Common myeloid progenitor, CD34-positive (primary cell): ENCODE measurements at places on chromosomes 7 and 10.

DNA sequence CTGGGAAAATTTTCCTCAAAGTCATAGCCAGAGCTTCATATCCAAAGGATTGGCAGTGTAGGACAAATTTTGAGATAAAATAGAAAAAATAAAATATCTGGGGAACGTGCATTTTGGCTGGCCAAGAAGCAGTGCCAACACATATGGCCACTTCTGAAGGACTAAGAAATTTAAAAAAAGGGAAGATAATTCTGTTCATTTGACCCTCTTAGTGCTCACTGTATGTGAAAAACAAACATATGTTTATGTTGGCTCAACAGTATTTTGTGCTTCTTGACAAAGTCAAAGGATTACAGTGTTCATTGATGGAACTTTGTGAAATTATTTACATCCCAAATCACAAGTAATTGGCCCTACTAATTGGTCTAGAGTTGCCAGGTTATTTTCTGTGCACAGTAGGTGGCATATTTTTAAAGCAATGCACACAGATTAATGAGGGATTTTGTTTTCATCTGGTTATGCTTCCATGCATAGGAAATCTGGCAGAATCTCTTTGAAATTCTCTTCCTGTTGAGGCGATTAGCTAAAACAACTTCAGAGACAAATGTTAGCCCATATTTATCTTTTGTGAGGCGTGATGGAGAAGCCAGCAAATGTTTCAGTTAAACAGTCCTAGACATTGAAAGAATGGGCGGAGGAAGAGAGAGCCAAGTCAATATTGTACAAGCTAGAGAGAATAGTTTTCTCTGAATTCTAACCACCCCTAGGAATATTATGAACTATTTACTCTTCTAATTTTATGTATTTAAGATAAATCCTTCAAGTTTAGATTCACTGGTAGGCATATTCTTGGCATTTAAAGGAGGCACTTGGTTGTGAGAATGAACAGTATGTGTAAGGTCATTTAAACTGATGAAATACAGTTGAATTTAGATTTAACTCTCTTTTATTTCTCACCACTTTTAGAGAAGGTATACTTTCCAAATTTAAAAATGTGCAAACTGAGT lies 237.7 kb upstream of the MBL2 start:
- DNase-seq: no peak

DNA sequence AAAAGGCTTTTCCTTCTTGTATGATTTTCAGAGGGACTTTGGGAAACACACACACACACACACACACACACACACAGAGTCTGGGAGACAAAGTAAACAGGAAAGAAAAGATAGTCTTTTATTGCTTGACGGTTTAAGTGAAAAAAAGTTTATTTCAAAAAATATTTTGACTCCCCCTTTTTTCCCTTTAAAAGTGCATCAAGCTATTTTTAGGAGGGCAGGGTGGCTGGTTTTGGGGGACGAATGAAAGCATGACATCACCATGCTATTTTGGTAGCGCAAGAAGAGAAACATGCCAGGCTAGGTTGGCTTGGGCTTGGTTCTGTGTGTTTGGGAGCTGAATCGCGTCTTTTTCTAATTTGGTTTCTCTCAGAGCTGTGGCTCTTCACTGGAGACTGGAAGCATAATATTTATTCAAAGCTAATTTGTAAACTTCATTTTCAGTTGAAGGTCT lies 129.2 kb downstream of the BAMBI start:
- DNase-seq: no peak

- no peak for DNase-seq
Measured at GRCh38 chr10:104240078-104240477, 7.9 kb upstream of the CFAP43 start.

- no peak for DNase-seq
Measured at GRCh38 chr10:58608826-58609531, 96.3 kb downstream of the BICC1 start.

- DNase-seq: no peak
Measured at GRCh38 chr7:110591341-110591740, 499.6 kb upstream of the LRRN3 start.
